ENCODE measurements at places on chromosomes 12 and 14.

DNA sequence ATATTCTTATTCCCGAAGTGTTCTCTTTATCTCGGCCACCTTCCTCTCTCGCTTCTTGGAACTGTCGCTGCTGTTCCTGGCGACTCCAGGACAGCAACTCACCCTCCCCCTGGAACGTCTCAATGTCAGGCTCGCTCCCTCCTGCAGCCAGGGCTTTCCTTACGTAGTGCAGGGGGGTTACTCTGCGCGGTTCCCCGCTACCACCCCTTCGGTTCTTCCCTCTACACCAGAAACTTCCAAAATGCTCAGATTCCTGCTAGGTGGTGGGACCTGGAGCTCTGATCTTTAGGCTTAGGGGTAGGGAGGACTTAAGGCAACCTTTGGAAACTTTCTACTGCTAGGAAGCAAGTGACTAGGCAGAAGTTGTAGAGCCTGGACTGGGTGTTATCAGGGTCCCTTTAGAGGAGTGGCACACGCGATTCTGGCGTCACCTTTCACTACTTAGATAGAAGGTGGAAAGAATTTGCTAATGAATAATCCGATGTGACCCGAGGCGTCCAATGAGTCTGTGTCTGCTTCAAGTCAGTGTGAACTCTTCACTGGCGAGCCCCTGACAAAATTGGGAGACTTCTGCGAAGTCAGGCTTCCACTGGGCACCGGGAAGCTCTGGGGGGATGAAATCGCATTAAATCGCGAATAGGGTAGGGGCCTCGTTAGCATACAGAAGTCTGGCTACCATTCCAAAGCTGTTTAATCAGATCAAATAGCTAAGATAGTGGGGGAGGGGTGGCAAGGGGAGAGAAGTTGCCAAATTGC lies 900 bp upstream of the DPF3 start:
- DNase-seq: no peak

- no peak for DNase-seq
Measured at GRCh38 chr14:89760086-89760485, 194.4 kb downstream of the EFCAB11 start.

DNA sequence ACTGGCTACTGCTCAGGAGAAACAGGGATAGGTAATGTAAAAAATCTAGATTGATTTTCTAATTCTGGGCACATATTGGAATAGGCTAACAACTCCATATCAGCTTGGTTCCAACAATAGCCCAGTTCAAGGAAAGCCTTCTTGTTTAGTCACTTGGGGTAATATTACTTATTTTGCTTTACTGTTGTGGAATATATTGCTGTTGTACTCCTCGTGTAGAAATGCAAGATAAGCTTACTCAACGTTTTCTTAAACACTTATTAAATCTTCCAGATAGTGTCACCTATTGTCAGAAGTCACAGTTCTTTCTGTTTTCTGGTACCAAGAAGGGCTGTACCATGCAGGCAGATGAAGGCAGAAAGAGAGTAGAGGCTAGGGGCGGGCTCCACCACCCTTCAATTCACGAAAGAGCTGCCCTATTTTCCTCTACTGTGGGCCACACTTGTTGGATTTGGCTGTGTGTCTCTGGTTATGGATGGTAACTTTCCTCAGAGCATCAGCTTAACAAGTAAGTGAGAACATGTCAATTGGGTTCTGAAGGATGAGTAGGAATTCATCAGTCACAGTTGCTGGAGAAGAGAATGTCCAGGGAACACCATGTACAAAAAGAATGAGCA lies 38.0 kb downstream of the CLMN start:
- no peak for DNase-seq

- DNase-seq: no peak
Measured at GRCh38 chr12:12221560-12221959, 45.3 kb downstream of the LRP6 start.

- no peak for DNase-seq
Measured at GRCh38 chr12:106288101-106288493, 14.4 kb upstream of the TCP11L2 start.

- no peak for DNase-seq
Measured at GRCh38 chr14:102690509-102691286, 86.6 kb upstream of the TRAF3 start.

GRCh38 chr14:56087671-56088471 lies 30.3 kb upstream of the PELI2 start:
- DNase-seq: no peak

- DNase-seq: no peak
Measured at GRCh38 chr14:41973178-41973577, 366.5 kb downstream of the LRFN5 start.

GRCh38 chr14:33369972-33370371 lies 431.3 kb downstream of the NPAS3 start:
- no peak for DNase-seq

DNA sequence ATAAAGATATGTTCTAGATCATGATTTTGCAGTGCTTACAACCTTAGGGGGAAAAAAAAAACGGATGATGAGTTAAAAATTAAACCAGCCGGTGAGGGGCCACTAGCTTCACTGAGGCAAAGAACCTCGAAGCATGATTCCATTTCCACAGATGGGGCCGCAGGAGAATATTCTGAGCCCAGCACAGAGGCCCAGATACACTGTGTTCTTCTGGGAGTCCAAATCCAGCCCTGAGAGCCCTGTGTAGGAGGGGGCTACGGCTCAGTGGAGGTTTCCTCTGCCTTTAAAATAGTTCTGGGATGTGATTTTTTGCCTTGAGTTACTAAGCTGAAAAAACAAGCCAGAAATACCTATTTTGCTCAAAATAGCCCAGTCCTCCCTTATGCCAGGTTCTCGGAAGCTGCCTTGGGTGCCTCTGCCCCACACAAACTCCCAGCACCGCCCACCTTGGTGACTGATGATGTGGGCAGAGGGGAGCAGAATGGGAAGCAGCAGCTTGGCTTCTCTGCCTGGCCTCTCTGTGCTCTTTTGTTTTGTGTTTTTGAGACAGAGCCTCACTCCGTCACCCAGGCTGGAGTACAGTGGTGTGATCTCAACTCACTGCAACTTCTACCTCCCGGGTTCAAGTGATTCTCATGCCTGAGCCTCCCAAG lies 105.4 kb upstream of the BCL2L14 start:
- no peak for DNase-seq

DNA sequence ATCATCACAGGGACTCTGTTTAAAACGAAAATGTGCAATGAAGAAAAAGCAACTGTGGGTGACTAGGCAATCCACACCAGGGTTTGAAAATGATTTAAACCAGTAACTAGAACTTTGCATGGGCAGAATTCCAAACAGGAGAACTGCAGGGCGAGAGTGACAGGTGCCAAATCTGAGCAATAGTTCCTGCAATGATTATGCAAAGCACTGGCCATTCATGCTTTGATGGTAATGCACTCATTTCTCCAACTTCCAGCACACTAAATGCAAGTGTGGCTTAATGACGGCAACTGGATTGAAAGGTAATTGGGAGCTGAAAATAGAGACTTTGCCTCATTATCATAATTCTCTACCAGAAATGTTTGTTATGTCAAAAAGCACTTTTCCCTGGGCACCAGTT lies 140.5 kb upstream of the TMCC3 start:
- DNase-seq: no peak

DNA sequence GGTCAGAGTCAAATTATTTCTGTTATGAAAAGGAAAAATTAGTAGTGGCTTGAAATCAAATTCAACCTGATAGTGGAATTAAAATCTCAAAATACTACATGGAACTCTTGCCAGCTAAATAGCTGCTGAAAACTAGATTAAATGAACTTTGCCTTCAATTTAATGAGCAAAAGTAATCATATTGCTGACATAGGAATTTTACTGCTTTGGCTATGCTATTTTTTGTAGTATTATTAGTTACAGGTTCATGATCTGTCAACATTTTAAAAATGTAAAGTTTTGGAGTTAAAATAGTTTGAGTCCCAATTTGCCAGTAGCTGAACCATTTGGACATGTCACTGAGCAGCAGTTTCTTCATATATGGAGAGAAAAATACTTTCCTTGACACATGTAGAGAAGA lies 81.4 kb downstream of the RERGL start:
- no peak for DNase-seq

DNA sequence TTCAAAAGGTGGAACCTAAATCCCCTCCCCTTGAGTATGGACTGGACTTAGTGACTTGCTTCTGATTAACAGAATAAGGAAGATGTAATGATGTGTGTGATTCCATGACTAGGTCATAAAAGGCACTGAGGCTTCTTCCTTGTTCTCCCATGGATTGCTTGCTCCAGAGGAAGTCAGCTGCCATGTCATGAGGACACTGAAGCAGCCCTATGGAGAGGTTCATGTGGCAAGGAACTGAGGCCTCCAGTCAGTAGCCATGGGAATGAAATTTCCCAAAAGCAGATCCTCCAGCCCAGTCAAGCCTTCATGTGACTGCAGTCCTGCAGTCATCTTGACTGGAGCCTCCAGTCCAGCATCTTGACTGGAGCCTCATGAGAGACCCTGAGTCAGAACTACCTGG lies 10.7 kb downstream of the TMBIM4 start:
- DNase-seq: no peak

DNA sequence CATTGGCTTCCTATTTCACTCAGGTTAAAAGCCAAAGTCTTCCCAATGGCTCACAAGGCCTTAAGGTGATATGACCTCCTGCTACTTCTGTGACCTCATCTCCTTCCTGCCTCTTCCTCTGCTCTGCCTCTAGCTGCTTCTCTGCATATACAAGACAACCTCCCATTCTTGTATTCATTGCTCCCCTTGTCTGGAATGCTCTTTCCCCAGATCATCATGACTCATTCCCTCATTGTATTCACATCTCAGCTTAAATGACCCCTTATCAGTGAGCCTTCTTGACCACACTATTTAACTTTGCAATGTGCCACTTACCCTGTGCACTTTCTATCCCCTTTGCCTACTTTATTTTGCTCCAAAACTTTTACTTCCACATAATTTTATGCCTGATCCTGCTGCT lies 90.2 kb downstream of the PPP1R12A start:
- no peak for DNase-seq

- DNase-seq: no peak
Measured at GRCh38 chr12:87671757-87672156, 357.4 kb downstream of the C12orf50 start.

GRCh38 chr14:94123868-94124267 lies 5.5 kb downstream of the IFI27L2 start:
- DNase-seq: no peak

DNA sequence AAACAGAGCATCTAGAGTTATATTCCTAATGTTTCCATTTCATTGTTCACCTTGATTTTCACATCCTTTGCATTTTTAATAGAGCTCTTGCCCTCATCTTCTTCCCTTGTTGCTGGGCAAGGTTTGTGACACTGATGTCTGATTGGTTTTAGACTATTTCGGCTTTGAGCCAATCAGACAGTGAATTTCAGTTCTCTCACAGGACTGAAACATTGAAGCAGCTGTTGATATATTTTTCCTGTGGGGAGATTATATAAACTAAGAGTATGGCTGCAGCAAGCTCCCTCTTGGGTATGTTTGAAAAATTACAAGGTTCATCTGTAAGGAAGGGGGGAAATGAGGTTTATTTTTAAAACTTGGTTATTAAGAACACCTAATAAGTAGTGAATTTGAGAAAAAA lies 51.2 kb downstream of the ATF7IP start:
- DNase-seq: no peak

- DNase-seq: no peak
Measured at GRCh38 chr12:11183011-11183410, 3.7 kb downstream of the TAS2R42 start.

DNA sequence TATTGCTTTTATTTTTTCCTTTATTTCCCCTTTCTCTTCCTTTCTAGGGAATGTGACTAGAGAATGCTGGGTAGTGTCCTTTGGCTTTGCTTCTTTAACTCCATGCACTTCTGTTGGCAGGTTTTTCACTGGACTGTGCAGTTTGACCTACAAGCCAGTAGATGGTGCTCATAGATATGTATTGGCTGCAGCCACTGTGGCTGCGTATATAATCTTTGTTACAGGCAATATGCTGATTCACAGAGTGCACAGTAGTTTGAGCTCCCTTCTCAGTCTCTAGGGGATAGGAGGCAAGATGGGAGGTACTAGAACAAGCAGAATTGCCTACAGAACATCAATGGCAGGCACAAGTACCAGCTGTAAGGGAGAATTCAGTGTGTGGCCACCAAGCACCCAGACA lies 503.5 kb downstream of the LRFN5 start:
- DNase-seq: no peak

- DNase-seq: no peak
Measured at GRCh38 chr12:104412681-104413080, 44.1 kb upstream of the CHST11 start.

GRCh38 chr12:19482551-19483109 lies 43.3 kb downstream of the AEBP2 start:
- peak; percentile 17 for DNase-seq

DNA sequence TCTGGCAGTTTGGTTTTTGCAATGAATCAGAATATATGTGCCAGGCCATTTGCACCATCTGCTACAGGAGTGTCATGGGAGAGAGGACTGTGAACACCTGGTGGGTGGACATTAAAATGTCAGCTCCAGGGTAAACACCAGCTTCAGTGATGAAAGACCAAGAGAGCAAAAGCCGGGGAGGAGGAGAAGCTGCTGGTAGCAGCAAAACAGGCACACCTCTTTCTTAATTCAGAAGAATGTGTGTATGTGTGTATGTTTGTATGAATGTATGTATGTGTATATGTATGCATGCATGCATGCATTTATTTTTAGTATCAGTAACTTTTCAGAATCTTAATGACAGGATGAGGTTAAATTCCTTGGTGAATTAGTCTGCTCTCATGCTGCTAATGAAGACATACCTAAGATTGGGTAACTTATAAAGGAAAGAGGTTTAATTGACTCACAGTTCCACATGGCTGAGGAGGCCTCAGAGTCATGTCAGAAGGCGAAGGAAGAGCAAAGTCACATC lies 357.4 kb upstream of the PRICKLE1 start:
- no peak for DNase-seq

- DNase-seq: peak; percentile 62
Measured at GRCh38 chr12:107607464-107608392, 77.9 kb upstream of the PWP1 start.

GRCh38 chr14:85142982-85143381 lies 387.0 kb upstream of the FLRT2 start:
- DNase-seq: no peak

DNA sequence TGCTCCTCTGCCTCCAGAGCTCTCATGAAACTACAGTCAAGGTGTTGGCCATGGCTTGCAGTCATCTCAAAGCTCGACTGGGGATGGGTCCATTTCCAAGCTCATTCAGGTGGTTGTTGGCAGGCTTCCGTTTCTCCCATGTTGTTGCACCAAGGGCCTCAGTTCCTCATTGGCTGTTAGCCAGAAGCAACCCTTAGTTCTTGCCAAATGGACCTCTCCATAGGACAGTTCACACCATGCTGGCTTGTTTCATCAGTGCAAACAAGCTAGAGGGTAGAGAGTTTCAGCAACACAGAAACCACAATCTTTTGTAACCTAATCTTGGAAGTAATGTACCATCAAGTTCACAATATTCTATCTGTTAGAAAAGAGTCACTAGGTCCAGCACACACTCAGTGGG lies 22.7 kb upstream of the PPM1A start:
- DNase-seq: no peak

Data from activated CD4-positive, CD25-positive, alpha-beta regulatory T cell treated with anti-CD3 and anti-CD28 coated beads, Interleukin-2, amount 50 U/mL, for 16 hours (primary cell).